LHCN-M2 (cell line): ENCODE measurements at places on chromosomes 3 and 15. TPM values are rescaled to one million over a fixed set of nuclear protein-coding genes. Genes with fewer than 3 reads are reported as not detected.
A peak's percentile ranks its signal among the peaks of the same experiment; 100 is the strongest.

DNA sequence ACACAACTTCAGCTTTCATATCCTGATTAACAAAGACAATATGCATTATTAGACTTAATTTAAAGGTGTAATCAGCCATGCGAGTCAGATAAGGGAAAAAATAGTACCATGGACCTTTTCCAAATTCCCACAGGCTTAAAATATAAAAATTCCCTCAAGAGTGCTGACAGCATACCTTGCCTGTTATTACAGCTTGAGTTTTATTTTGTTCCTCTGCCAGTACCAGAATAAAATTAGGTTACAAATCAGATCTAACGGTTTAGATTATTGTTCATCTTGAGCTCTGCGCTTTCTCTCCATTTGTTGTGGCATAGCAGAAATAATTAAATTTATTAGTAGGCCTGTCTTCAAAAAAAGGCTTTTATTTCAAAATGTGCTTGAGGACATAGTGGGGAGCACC, 250.3 kb downstream of the PTPRG start:
- no peak for DNase-seq

- DNase-seq: no peak
These were observed 53.7 kb downstream of the SCN11A start for GRCh38 chr3:38998086-38998485.

GRCh38 chr3:169966951-169967915, 626 bp downstream of the SEC62 start:
- DNase-seq: peak; percentile 71

- DNase-seq: peak; percentile 44
These were observed 200.9 kb upstream of the ZPLD1 start for GRCh38 chr3:102233881-102234280.

Gene FANCD2OS
- not detected in 2 replicates for total RNA-seq
